ENCODE measurements at places on chromosomes 7 and 10.

DNA sequence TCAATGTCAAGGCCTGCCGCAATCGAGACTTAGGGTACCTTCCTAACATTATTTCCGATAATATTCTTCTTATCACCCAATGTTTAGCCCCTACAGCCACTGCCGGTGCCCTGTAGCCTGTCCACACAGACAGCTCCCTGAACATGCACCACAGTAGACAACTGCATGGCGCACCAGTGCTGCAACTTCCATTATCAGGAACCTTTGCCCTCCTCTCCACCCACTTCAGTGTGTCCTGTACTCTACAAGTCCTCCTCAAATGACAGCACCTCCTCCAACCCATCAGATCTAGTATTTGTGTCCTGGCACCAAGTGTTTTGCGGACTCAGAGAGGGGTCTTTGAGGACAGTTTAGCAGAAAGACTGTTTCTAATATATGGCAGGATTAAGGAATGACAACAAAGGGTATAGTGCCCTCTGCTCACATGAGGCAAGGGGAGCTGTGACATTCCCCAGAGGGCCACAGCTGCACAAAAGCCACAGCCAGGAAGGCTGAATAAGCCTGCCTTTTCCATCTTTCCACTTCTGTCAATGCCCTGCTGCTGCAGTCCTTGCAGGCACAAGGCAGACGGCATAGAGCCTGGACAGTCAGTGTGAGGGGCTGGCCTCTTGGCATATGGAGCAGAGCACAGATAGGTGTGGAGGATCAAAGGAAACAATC, 335.4 kb downstream of the PARD3 start:
- DNase-seq: no peak

DNA sequence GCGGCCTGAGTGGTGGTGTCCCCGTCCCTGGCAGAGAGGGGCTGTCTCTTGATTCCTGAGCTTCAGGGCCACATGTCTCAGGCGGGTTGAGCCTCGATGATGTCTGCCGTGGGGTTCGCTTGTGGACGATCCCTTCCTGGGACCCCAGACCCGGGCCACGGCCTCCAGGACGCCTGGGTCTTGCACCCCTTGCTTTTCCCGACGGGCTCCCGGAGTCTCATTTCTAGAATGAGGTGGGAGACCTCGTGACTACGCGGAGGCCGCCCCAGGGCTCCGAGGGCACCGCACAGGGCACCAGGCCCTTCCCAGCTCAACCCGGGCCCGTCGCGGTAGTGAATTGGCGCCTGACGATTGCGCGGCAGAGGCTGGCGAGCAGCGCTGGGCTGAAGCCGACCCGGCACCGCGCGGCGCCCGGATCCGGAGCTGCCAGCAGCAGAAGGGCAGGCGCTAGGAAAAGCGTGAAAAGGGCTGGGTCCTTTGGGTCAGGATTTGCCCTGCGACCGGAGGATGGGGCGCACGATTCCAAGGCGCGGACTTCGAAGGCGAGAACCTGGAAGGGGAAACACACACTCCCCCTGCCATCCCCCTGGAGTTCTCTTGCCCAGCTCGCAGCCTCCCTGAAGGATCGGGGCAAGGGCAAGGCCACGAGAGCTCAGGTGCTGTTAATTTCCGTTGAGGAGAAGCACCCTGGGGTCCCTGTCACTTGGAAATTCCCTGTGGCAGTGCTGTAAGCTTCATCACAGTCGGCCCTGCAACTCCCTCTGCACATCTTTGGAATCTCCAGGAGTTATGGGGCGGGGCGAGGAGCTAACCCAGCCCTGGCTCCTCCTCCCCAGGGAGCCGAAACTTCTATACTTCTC, 15.5 kb downstream of the TLX1 start:
- no peak for DNase-seq

DNA sequence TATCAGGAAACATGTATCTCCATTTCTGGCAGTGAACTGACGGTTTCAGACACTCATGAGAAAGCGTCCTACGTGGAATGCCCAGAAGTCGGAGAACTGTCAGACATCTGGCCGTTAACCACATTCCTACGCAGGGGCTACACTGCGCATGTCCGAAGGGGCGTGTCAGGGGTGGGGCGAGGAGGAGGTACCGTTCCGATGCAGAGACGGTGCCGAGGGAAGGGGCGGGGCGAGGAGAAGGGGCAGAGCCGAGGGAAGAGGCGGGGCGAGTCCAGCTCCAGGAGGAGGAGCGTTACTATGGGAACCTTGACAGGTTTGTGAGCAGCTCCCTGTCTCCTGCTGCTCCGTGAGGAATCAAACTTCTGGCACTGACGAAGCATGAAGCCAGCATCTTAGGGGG, 366.9 kb upstream of the NUPR2 start:
- no peak for DNase-seq

DNA sequence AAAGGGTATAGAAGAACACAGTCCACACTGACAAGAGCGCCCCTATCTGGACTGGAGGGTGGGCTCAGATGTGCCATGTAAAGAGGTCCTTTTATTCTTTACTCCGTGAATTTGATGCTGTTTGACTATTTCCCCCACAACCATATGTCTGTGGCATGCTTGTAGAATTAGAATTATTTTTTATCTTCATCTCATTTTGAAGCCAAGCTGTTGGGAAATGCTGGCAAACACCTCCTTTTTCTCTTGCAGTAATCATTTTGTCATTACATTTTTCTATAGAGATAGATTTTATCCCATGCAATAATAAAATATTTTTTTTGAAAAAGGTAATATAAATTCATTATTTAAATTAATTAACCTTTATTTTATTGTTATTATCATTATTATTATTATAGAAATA, 926.6 kb upstream of the AUTS2 start:
- DNase-seq: no peak

GRCh38 chr10:125107965-125108580, 52.3 kb downstream of the CTBP2 start:
- no peak for DNase-seq

DNA sequence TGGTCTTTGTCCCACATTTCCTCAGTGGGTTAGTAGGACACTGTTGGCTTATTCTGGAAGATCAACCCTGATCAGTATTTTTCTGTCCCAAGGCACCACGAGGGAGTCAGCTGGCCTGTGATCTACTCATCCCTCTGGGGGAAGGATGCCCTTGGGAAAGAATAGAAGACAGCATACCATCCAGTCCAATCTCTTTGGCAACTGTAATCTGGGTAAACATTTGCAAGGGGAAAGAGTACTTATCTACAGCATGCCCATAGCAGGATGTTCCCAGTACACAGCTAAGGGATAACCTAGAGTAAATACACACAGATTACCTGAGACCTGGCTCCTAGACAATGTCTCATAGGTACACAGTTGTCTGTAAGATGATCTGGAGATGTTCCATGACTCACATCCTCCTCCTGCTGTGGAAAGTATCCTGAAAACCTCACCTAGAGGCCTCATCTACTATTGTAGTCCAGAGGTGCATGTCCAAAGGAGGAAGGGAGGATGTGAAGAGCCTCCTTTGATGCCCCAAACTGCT, 134.3 kb upstream of the VWC2 start:
- no peak for DNase-seq

Data from occipital lobe (tissue), 3 donors.